ENCODE measurements at places on chromosomes 13 and 19.

- no peak for DNase-seq
These were observed 28.8 kb upstream of the F7 start for GRCh38 chr13:113076681-113077401.

- DNase-seq, result no peak
These were observed 3.6 kb downstream of the TMEM161A start for GRCh38 chr19:19134687-19135158.

DNA sequence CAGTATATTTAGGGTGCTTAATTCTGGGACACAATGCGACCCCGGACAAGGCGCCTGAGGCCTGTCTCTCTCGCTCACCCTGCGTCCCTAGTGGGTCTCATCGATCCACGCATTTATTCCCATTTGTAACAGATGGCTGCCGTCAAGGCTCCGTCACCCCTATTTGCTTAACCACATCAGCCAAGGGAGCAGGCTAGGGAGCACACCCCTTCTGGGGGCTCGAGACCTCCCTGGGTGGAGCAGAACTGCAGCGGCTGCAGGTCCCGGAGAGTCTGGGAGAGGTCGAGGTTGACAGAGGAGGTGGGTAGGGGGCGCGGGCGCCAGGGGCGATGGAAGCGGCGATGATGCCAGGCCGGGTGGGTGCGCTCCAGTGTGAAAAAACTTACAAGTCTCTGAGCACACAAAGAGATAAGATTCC is 507 bp downstream of the ALG5 start:
- DNase-seq, result no peak

GRCh38 chr19:30073152-30074000 is 131.3 kb downstream of the URI1 start:
- no peak for DNase-seq

- no peak for DNase-seq
These were observed 160.5 kb downstream of the TM9SF2 start for GRCh38 chr13:99661791-99662190.

DNA sequence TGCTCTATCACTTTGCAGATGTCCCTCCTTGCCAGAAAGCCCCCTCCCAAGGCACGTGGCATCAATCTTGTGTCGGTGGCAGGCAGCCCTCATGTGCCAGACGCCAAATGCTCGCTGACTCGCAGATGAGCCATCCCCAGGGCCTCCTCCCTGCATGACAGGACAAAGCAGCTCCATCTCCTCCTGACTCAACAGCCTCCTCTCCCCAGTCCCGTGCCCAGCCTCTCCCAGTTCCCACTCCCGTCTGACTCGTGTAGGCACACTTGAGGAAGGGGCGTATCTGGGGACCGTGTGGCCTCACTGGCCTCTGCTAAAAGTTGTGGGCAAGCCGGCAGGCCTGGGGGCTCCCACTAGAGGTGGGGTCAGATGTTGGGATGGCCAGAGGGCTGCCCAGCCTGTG is 133.6 kb downstream of the STK24 start:
- DNase-seq, result no peak

GRCh38 chr19:4557971-4558941 is 1.2 kb downstream of the SEMA6B start:
- DNase-seq, result no peak

- peak; percentile 45 for DNase-seq
These were observed 526.9 kb downstream of the MYO16 start for GRCh38 chr13:109156181-109156935.

GRCh38 chr19:40717880-40718773 is 1.2 kb downstream of the ITPKC start:
- no peak for DNase-seq

- no peak for DNase-seq
These were observed 223.0 kb downstream of the LHFPL6 start for GRCh38 chr13:39379667-39380655.

DNA sequence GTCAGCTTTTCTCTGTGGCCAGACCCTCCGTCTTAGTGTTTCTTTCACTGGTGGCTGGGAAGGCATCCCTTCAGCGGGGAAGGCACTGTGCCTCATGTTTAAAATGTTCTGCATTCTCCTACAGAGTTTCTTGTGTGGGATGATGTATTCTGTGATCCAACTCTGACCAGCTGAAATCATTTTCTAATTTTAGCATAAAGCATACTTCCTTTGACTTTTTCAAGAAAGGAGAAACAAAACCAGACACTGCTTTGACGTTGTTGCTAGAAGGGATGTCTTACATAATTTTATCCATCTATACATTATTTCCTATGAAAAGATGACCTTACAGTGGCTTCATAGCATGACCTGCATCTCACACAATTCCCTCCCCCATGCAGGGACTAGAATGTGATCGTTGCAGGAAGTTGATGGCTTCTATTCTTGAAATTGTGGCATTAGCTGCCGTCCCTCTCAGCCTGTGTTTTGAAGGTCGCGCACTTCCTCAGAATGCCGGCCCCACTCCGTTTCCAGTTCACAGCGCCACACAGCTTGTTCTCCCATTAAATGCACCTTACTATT is 38.6 kb upstream of the TEX29 start:
- DNase-seq, result peak; percentile 65

- peak; percentile 98 for DNase-seq
These were observed 2.1 kb downstream of the DAPK3 start for GRCh38 chr19:3968556-3969434.

DNA sequence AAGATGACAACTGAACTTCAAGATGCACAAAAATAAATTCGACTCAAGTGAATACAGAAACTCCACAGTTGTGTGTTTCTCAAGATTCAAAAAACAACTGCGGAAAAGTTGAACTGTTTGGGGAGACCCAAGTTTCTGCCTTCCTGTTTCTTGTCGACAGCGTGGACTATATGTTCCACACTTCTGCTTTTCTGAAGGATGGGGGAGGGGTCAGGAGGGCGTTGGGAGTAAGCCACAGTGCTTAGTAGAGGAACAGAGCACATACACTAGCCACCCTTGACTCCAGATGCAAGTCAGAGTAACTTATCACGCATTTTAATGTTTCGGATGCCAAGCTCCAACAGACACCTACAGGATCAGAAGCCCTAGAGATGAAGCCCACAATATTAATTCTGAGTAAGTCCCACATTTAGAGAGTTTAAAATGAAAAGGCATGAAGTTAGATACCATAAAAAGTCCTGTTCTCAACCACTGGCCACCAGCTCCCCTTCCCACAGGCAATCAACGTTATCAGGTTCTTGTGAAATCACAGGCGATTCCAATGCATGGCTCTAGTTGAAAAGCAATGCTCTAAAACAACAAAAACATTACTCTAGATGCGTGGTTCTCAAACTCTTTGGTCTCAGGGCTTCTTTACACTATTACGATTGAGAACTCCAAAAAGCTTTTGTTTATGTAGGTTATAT is 4.2 kb downstream of the TUBGCP3 start:
- no peak for DNase-seq

- no peak for DNase-seq
These were observed 1.3 kb upstream of the ZNF653 start for GRCh38 chr19:11506967-11507366.

DNA sequence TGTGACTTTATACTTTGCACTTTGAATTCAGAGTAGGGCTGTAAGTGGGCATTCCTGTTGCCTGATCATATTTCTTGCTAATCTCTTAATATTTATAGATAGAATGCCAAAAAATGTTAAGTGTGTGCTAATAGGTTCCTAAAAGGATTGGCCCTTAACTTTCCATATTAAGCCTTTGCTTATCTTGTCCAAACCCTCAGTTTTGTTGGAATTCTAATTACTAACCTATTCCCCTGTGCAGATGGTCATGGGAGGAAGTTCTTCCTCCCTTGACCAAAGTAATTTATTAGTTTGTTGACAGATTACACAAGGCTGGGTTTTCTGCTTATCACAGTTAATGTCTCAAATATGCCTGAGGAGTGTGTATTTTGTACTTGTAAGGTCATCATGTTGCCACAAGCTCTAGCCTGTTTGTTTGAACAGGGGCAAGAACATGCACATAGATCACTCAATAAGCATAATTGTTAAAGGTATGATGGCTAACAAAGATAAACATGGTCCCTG is 541.1 kb upstream of the SPRY2 start:
- DNase-seq, result no peak

GRCh38 chr13:44969551-44970484 is 19.5 kb downstream of the NUFIP1 start:
- no peak for DNase-seq

- no peak for DNase-seq
These were observed 723.9 kb downstream of the GPC5 start for GRCh38 chr13:92122186-92122853.

DNA sequence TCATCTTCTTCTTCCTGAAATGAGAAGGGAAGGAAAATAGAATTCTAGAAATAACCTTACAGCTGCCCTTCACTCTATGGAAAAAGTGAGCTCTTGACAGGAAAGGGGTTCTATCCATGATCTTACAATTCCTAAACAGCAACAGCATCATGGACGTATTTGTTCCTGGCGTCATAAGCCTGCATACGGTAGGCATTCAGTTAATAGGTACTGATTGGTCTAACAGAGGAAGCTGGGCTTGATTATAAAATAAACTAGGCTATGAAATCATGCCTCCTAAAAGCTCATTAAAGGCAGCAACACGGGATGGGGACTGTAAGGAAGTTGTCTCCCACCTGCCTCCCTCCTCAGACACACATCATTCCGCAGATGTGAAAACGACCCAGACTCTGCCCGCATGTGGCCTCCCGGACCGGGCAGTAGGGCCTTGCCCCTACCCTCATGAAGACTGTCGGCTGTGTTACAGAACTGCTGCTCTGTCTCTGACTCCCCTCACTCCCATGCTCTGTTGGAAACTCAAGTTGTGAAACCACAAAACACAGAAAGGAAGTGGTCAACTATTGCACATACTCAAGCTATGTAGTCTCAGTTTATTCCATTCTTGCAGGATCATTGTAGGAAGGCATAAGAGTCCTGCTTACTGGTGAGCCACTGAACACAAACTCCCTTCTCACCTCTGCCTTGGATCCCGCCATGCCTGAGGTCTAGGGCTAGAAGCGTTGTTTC is 129.8 kb downstream of the DLEU7 start:
- DNase-seq, result peak; percentile 86

DNA sequence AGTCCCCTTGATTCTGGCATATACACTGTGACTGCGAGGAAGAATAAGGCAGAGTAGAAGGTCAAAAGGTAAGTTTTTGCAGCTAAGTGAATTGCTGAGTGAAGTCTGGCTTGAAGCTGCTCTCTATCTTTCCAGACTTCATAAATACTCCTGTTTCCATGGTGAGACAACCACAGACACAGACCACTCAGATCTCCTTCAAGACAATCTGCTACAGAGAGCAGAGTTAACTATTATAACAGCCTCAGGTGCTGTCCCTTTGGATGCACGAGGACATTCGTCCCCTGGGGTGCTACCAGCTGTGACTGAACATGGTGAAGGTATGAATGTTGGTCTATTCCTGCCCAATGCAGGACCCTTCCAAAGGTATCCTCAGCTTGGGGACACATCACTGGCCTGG is 104.0 kb downstream of the MYCBP2 start:
- DNase-seq, result no peak

GRCh38 chr13:41978007-41978406 is 17.1 kb upstream of the VWA8 start:
- DNase-seq, result no peak

DNA sequence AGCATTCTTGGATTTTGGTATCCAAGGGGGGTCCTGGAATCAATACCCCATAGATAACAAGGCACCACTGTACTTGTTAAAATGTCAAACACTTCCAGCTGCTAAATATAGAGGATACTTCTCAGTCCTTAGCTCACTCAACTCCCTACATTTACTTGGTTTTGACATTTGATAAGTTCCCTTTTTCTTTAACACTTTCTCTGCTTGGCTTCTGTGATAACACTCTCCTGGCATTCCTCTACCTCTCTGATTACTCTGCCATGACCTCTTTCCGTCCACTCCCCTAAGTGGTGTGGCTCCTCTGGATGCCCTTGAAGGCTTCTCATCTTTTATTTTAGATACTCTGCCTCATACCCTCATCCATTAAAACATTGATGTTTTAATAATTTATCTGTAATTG is 65.2 kb downstream of the MICU2 start:
- DNase-seq, result no peak

DNA sequence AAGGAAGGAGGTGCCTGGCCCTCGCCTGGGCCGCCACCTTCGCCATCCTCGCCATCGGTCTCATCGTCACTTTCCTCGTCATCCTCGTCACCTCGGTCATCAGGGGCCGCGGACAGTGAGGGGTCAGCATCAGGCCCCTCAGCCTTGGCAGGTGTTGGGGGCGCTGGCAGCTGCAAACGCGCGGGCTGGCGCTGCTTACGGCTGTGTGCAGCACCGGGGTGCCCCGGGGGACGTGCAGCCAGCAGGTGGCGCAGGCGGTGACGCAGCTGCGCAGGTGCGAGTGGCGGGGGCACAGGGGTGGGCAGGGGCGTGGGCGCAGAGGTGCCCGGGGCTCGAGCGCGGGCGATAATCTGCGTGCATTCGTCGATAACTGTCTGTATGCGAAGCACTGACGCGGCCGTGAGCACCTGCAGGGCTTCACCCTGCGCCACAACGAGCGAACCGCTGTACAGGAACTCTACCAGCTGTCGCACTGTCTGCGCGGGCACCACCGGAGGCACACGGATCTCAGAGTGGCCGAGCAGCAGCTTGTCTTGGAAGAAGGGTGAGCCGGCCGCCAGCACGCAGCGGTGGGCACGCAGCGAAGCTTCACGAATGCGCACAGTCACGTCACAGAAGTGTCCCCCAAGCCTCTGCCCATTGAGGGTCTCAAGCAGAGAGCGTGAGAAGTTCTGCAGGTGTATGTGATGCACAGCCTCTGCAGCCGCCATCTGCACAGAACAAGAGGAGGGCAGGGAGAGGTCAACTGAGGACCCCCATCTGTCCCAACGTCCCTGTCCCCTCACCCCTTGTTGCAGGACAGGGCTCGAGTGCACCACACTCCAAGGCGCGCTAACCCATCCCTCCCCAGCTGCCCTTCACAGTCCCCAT is 2.4 kb downstream of the ZBTB45 start:
- no peak for DNase-seq

DNA sequence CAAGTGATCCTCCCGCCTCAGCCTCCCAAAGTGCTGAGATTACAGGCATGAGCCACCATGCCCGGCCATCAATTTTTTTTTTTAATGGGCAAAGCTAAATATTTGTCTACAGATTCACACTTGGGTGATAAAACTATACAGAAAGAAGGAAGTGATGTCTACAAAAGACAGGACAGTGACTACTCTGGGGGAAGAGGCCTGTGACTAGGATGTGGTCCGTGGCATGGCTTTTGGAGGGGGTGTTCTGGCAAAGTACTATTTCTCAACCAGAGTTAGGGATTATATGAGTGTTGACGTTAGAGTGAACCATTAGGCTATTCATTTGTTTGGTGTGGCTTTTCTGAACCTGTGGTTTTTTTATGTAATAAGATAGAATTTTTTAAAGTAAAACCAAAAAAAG is 42.7 kb downstream of the INSR start:
- DNase-seq, result no peak

GRCh38 chr13:46804391-46804815 is 7.4 kb upstream of the ESD start:
- DNase-seq, result peak; percentile 95

All from AG04449 (cell line).